ENCODE measurements at places on chromosomes 5 and 9. TPM values are rescaled to one million over a fixed set of nuclear protein-coding genes. Genes with fewer than 3 reads are reported as not detected.
A peak's percentile ranks its signal among the peaks of the same experiment; 100 is the strongest.

GPRIN1 gene
- 8.7 TPM for total RNA-seq

PFDN1 gene
- 82.1 TPM for total RNA-seq

- no peak for DNase-seq
Observed at GRCh38 chr9:16959391-16959790, 88.9 kb upstream of the BNC2 start.

DNA sequence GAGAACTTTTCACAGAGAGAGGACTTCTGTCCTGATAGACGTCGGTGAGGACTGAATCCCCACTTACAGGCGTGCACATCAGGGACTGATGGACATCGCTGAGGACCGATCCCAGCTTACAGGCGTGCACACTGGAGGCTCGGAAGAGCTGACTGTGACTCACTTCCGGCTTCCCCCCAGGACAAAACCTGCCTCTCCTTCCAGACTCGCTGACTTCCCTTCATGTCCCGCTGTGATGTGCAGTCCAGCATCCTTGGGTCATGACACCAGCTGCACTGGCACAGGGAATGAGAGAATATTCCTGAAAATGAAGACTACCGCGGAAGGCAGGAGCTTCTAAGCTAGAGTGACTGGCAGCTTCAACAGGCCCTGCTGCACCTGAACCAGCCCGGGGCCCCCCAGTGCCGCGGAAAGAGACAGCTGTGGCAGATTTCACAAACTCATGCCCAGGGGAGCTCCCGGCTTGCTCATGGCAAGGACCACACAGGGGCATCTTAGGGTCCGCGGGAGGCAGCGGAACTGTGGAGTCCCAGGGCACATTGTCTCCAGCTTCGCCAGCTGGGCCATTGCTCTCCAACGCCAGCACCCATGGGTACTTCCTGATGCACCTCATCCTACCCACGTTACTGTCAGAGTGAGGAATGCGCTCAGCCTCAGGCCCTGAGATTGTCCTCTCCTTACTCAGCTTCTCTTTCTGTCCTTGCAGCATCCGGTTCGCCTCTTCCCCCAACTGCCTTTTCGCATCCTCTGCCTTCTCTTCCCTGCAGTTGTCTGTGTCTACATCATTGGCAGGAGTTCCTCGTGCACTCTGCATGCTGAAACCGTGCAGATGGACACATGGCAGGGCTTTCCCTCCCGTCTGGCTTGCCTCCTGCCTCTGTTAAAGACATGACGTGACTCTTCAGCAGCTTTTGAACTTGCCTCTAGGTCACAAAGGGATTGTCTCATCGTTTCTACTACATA is 29.5 kb downstream of the SURF6 start:
- no peak for DNase-seq

- DNase-seq: no peak
Observed at GRCh38 chr5:179974946-179975712, 67.4 kb upstream of the TBC1D9B start.

DNA sequence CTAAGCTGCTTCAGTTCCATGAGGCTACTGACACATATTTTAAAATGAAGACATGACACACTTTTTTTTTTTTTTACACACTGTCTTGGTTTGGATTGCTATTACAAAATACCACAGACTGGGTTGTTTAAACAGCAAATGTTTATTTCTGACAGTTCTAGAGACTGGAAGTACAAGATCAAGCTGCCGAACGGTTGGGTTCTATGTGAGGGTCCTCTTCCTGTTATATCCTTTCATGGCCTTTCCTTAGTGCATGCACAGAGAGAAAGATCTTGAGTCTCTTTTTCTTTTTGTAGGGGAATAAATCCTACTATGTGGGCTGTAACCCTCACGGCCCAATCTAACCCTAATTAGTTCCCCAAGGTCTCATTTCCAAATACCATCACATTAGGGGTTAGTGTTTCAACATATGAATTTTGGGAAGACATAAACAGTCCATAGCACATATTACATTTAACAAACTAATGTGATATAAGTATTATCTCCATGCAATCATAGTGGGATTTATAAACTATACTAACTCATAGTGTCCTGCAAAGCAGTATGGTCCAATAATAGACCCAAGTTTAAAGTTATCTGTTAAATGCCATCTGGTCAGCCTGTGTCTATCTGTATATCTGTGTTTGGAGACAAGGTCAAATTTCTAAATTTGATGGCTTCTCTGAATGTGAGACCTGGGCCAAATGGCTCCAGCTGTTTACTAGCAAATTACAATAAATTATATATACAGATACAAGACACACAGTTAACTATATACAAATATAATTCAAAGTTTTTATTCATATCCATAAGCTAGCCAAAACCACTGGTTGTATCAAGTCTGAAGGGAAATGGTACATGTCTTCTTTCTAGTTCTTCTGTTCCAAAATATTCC is 90.3 kb upstream of the NREP start:
- no peak for DNase-seq

DNA sequence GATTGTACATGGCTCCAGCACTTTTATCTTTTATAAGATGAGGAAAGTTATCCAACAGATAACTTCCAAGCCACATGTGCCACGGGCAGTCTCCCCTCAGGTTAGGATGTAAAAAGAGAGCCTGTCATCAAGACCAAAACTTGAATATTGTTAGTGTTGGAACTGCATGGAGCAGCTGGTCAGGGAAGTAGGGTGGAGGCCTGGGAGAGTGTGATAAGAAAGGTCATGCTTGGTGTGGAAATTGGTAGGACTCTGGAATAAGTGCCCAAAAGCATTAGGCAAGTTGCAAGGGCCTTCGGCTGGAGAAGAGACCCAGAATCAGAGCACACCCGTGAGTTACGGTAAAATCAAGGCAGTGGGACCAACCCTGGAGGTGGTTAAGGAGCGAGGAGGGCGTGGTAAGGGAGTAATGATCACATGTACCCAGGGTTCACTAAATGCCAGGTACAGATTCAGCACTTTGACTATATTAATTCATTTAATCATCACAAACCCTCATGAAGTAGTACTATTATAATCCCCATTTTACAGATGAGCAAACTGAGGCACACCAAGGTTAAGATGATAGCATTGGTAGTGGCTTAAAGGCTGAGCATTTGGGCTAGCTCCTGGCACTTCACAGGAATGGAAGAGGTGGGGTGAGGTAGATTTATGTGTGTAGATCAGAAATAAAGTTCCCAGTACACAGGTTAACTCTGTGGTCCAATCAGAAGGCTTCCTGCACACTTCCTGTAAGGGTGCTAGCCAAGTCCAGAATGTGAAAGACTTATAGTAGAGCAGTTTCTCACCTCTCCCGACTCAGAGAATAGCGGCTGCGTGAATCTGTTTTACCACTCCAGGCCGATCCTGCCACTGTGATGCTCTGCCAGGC is 96.5 kb upstream of the ZNF608 start:
- no peak for DNase-seq

DNA sequence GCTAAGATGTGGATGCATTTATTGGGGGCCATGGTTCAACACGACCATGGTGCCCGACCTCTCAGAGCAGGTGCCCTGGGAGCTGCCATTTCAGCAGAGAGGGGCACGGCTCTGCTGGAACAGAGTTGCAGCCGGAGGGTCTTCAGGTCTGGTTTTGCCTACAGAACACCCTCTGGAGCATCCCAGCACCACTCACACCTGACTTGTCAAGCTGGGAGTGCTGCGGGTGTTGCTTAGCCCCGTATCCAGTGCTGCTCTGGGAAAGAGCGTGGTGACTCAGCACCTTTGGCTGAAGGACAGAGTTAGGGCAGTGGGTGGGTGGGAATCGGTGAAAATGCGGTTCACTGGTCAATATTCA is 36.5 kb upstream of the IRX4 start:
- no peak for DNase-seq

DNA sequence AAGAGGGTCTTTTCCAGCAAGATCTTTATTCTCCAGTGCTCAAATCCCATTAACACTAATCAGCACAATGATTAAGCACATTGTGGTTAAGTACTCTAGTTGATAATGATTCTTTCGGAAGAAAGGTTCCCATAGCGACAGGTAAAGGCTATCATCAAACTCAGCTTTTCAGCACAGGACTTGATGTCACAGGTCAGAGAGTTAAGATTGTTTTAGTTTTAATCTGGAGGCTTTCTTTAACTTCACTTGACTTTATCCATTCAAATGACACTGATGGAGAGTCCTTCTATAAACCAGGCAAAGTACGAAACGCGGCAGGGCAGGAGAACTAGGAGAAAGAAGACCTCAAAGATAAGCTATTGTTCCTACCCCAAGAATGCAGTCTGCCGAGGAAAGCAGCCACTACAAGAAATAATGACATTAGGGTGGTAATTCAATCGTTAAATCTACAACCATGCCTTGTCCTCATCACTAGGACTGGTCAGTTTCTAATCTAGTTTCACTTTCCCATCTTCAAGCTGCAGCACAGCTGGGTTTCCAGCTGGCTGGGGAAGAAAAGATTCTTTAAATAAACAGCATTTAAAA is 4.6 kb downstream of the NRG2 start:
- DNase-seq: peak; percentile 20

DNA sequence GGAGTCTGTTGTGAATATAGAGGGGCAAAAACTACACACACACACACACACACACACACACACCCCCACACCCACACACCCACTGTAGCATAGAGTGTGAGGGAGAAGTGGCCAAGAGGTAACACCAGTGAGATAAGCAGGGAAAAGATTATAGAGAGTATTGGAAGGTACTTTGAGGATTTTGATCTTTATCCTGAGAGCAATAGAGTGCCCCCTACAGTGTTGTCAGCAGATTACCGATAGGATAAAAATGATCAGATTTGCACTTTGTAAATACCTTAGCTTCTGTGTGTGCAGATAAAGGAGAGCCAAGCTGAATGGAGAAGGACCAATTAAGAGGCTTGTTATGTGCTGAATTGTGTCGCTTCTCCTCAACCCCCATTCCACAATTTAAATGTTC is 32.3 kb downstream of the ERCC6L2 start:
- no peak for DNase-seq

DNA sequence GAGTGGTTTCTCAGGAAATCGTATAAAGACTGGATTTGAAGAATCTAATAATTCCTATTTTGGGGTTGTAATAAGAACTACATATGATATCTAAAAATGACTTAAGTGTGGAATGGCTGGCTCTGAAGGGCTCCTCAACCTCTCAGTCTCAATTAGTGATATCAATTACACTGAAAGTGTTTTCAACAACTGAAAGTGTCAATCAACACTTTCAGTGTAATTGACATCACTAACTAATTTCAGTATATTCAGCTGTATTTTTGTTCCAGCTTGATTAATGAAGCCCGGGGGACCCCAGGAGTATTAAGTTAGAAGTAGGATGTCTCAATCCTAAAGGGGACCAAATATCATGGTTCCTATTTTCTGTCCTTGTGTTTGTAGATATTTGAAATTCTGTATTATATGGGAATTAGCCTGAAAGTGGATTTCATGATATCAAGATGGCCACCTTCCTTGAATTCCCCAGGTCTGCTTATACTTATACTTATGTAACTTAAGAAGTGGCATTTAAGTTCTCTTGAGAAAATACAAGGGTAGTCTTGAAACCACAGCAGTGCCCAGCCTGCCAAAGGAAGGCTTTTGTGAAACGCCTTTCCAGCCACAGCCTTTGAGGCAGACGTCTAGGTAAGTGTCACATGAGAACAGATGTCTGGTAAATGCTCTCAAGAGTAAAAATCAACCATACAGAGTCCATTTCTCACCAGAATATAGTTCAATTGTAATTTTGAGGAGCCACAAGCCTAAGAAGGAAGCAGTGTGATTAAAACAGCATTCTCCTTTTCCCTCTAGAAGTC is 4.6 kb downstream of the BASP1 start:
- peak; percentile 9 for DNase-seq

- no peak for DNase-seq
Observed at GRCh38 chr9:77011973-77012821, 7.3 kb upstream of the FOXB2 start.

- DNase-seq: peak; percentile 12
Observed at GRCh38 chr9:132862533-132862932, 15.6 kb downstream of the AK8 start.

DNA sequence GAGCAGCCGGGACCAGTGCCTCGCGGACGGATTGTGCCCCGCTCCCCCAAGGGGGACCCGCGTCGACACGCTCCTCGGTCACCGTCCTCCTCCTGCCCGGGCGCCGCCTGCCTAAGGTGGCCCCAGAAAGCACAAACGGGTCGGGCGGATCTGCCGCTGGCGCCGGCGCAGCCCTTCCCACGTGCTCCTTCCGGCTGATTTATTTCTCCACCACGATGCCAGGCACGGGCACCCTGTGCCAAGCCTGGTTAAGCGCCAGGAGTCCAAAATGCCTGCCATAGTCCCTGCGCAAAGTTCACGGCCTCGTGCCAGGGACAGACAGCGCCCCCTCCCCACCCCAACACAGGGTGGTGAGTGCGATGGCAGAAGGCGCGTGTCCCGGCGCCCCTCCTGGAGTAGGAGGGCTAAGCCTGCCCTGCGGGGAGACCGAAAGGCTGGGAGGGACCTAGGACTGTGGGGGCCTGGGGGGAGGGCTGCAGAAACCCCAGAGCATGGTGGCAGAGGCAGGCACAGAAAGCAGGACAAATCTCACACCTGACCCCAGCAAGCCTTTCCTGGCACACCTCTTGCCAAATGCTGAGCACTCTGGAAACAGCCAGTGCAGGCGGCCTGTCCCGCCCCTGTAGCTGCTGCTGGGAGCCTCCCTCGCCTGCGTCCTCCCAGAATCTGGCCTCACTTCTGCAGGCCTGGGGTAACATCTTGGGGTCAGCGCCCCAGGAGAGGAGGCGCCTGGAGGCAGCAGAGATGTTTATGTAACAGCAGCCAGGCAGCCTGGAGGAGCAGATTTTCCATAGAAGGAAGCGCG is 1.1 kb upstream of the NOTCH1 start:
- peak; percentile 56 for DNase-seq

- no peak for DNase-seq
Observed at GRCh38 chr5:105903069-105903468, 1767.7 kb downstream of the EFNA5 start.

GRCh38 chr5:180365829-180366228 is 12.7 kb upstream of the GFPT2 start:
- no peak for DNase-seq

DNA sequence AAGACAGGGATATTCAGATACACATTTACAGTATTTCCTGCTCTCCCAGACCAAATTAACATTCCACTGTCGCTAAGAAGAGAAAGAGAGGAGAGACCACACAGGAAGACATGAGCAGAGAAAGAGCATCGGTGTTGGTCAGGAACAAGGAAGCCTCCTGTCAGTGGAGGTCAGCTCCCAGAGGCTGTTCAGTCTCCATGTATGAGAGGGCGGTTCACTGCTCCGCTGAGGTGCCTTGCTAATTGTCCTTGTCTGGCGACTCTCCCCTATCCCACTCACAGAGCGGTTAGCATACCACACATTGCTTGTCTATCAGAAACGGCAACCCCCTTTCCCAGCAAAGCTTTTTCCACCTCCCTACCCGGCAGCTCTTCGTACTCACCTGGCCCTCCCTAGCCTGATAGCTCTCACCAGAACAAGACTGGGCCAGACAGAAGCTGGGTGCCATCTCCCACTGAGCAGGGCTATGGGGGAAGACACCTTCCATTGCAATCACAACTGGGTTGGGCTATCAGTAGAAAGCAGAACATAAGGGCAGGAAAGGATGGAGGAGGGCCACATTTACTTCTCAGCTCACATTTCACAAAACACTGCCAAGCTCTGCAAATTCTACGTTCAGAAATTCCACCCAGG is 58.6 kb upstream of the LMNB1 start:
- no peak for DNase-seq

- no peak for DNase-seq
Observed at GRCh38 chr9:94984891-94985476, 258.5 kb downstream of the AOPEP start.

Data from mammary epithelial cell (primary cell).